ENCODE measurements at places on chromosomes 7 and 10. TPM values are rescaled to one million over a fixed set of nuclear protein-coding genes. Genes with fewer than 3 reads are reported as not detected.

- no peak for DNase-seq
Observed at GRCh38 chr7:114133717-114134116, 214.9 kb upstream of the PPP1R3A start.

GRCh38 chr7:24700521-24701260 is 56.6 kb downstream of the GSDME start:
- DNase-seq, result peak; percentile 37

- DNase-seq, result no peak
Observed at GRCh38 chr7:116592041-116592355, 67.2 kb downstream of the CAV1 start.

DNA sequence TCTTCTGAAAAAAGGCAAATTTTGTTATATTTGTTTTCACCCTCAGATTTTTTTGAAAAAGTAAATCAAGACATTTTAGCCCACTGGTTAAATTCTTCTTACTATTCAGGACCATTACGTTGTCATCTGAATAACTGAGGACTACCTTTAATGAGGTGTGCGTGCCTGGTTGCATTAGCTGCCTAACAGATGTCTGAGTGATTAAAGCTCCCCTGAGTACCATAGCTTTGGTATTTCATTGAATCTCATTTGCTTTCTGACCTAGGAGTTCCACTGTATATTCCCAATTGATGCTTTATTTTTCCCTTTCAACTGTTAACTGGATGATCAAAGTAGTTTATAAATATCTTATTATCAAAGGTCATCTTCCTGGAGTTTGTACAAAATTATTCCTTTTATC is 410.0 kb upstream of the SEMA3D start:
- DNase-seq, result no peak

GRCh38 chr7:113404245-113404644 is 285.9 kb upstream of the SMIM30 start:
- DNase-seq, result no peak

- no peak for DNase-seq
Observed at GRCh38 chr10:118358327-118358726, 16.2 kb upstream of the FAM204A start.

ODAD2 gene
- 1.5 TPM for total RNA-seq

PAPSS2 gene
- 3.8 TPM for total RNA-seq

PLOD3 gene
- total RNA-seq, result 84.9 TPM

All from mammary epithelial cell (primary cell).